ENCODE measurements at places on chromosomes 3 and 15. TPM values are rescaled to one million over a fixed set of nuclear protein-coding genes. Genes with fewer than 3 reads are reported as not detected.

DNA sequence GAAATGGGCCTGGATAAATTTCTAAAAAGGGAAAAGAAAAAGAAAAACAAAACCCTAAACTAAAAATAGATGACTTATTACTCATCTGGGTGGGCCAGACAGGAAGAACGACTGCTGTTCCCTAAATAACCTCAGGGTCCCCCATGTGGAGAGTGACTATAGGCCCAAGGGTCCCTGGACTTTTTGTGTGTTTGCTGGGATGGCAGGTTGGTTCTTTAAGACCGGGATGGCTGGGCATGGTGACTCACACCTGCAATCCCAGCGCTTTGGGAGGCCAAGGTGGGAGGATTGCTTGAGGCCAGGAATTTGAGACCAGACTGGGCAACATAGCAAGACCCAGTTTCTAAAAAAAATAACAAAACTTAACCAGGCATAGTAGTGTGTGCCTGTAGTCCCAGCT is 43.8 kb upstream of the TRA2B start:
- DNase-seq: no peak

CCR9 gene
- not detected for total RNA-seq

- DNase-seq: no peak
Observed at GRCh38 chr15:101542306-101543025, 53.0 kb upstream of the PCSK6 start.

DNA sequence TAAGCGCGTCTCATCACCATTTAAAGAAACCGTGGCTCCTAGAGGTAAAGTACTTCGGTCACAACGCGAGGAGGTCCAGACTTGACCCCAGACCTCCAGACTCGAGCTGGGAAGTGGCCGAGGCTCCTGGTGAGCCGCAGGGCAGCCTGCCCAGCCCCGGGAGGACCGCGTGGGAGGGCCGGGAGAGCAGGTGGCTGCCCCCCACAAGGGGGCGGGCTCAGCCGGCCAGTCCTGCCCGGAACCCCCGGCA is at the start of gene SLC27A2:
TSS of gene SLC27A2 (plus strand) at position 228 of the 250 bp plus-strand sequence. CDS start 232 bp downstream, outside the sequence.
- DNase-seq: no peak

DNA sequence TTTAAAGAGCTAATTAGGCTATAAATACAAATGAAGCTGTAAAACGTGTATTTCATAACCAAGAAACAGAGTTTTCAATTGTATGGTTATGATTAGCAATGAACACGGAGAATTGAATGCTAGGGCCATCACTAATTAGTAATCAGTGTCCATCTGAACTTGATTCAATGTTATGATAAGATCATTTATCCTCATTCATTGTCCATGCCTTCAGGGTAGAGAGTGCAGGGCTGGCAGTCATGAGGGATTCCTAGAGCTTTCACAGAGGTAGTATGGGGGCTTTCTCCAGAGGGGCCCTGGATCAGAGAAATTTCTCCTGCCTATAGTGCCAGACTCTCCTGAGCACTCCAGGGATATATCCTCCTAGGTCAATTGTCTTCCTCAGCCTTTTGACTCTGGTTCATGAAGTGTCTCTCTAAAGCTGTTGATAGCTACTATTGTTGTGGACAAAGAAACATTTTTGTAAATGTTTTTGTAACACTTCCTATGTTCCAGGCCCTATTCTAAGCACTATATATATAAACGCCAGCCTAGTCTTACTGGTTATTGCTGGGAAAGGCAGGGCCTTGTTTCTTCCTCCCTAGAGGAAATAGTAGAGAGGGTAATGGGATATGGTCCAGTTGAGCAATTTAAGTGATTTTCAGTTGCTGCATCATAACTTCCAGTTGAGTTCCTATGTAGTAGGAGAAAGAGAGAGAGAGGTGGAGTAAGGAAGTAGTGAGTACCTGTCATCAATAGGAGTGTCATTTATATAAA is 249.0 kb downstream of the NFKBIZ start:
- no peak for DNase-seq
